Breast epithelium (tissue), 4 donors: ENCODE measurements at places on chromosomes 6 and 20. TPM values are rescaled to one million over a fixed set of nuclear protein-coding genes. Genes with fewer than 3 reads are reported as not detected.
A peak's percentile ranks its signal among the peaks of the same experiment; 100 is the strongest.

The PI3 gene
- 5.9 TPM for total RNA-seq

The STX11 gene
- total RNA-seq: 22.8 TPM

The SMLR1 gene
- not detected for total RNA-seq

The BPI gene
- 0.59 TPM for total RNA-seq

The FRS3 gene
- 3.5 TPM for total RNA-seq

The RBPJL gene
- not detected for total RNA-seq

The SLC22A2 gene
- not detected for total RNA-seq

The RSPH4A gene
- total RNA-seq: 1.3 TPM

The POPDC3 gene
- total RNA-seq: 0.98 TPM

GRCh38 chr6:125217369-125217768 is 63.8 kb downstream of the TPD52L1 start:
- H3K4me1 ChIP-seq: no peaks in the 10 kb centered on the region
- no peaks in the 10 kb centered on the region for H3K27me3 ChIP-seq
- DNase-seq: no peak
- H3K4me3 ChIP-seq: no peak overlapping the region
- H3K27ac ChIP-seq: no peak overlapping the region
- no peaks in the 10 kb centered on the region for H3K36me3 ChIP-seq

GRCh38 chr6:170007468-170008293 is 256.3 kb downstream of the ERMARD start:
- H3K4me3 ChIP-seq: no peak overlapping the region
- H3K36me3 ChIP-seq: no peaks in the 10 kb centered on the region
- H3K4me1 ChIP-seq: peaks cover 6% of the 10 kb centered on the region
- H3K27me3 ChIP-seq: no peaks in the 10 kb centered on the region

GRCh38 chr6:152167641-152168603 is 360.4 kb downstream of the ESR1 start:
- H3K27me3 ChIP-seq: no peaks in the 10 kb centered on the region
- H3K4me3 ChIP-seq: no peak overlapping the region
- no peaks in the 10 kb centered on the region for H3K36me3 ChIP-seq
- no peaks in the 10 kb centered on the region for H3K4me1 ChIP-seq

GRCh38 chr20:50821994-50822393 is 27.1 kb downstream of the BCAS4 start:
- no peak for DNase-seq
- no peak overlapping the region for H3K27ac ChIP-seq
- no peaks in the 10 kb centered on the region for H3K27me3 ChIP-seq
- no peak overlapping the region for H3K4me3 ChIP-seq
- H3K36me3 ChIP-seq: no peaks in the 10 kb centered on the region

- H3K36me3 ChIP-seq: no peaks in the 10 kb centered on the region
- no peaks in the 10 kb centered on the region for H3K4me1 ChIP-seq
- H3K27me3 ChIP-seq: no peaks in the 10 kb centered on the region
- H3K4me3 ChIP-seq: no peak overlapping the region
- no peak overlapping the region for H3K27ac ChIP-seq
Observed at GRCh38 chr6:5285526-5285925, 24.2 kb downstream of the FARS2 start.

DNA sequence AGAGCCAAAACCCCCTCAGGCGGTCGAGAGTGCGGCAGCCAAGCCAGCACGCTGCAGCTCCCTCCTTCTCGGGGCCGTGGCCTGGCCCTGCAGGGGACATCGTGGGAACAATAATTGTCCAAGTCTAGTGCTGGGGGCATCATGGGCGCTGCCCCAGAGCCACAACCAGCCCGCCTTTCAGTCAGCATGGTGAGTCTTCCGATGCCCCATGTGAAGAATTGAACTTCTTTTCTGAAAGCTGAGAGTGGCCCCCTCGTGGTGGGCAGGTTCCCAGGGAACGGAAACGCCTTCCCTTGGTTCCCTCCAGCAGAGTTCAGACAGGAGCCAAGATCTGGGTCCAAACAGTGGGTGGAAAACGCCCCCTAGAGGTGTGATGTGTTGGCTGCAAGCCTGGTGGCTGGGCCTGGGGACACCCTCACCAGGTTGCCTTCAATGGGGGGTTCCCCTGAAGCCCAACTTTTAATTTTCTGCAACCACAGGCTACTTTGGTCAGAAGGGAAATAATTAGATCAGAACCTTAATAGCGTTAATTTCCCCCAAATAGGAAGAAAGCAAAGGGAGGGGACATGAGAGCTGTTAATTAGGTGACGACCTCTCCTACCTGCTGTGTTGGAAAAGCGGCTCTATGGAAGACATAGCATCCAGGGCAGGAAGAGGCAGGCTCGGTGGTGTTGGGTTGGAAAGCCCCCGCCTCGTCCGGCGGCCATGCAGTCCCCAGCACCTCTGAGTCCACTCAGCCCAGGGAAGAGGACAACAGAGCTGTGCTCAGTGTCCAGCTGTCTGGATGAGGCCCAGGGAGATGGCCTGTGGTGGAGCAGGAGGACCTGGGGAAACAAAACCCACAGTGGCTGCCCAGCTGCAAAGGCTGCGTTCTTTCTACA is 4.7 kb upstream of the MRGBP start:
- peak; percentile 78 for DNase-seq
- H3K4me1 ChIP-seq: no peaks in the 10 kb centered on the region
- no peaks in the 10 kb centered on the region for H3K27me3 ChIP-seq
- H3K36me3 ChIP-seq: no peaks in the 10 kb centered on the region
- H3K27ac ChIP-seq: no peak overlapping the region

- no peak overlapping the region for H3K27ac ChIP-seq
- peaks cover 20% of the 10 kb centered on the region for H3K27me3 ChIP-seq
- no peak overlapping the region for H3K4me3 ChIP-seq
- no peaks in the 10 kb centered on the region for H3K36me3 ChIP-seq
- peaks cover 2% of the 10 kb centered on the region for H3K4me1 ChIP-seq
Observed at GRCh38 chr6:44269178-44269920, 901 bp upstream of the TMEM151B start.

GRCh38 chr6:85506441-85507093 is 56.7 kb downstream of the NT5E start:
- H3K36me3 ChIP-seq: peaks cover 3% of the 10 kb centered on the region
- H3K4me3 ChIP-seq: no peak overlapping the region
- no peak overlapping the region for H3K27ac ChIP-seq
- no peaks in the 10 kb centered on the region for H3K4me1 ChIP-seq

DNA sequence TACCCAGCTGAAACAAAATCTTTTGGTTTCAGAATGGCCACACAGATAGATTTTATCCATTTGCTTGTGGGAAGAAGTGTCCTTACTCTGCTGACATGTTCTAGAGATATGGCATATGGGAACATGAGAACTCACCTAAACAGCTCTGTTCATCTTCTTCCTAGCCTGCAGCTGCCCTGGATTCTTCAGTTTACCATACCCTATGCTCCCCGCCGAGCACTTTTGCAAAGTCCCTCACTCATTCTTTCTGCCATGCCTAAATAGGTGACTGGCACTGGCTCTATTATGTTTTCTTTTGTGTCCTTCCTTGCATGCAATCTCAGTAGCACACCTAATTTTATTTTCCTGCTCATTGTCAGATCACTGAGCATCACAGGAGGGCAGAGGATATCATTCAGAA is 293.7 kb upstream of the RSPO3 start:
- no peak overlapping the region for H3K27ac ChIP-seq
- H3K4me3 ChIP-seq: no peak overlapping the region
- no peaks in the 10 kb centered on the region for H3K36me3 ChIP-seq
- no peaks in the 10 kb centered on the region for H3K4me1 ChIP-seq
- DNase-seq: no peak

GRCh38 chr6:138393871-138394783 is 9.9 kb upstream of the HEBP2 start:
- no peak overlapping the region for H3K4me3 ChIP-seq
- no peaks in the 10 kb centered on the region for H3K36me3 ChIP-seq
- DNase-seq: no peak
- no peaks in the 10 kb centered on the region for H3K27me3 ChIP-seq

DNA sequence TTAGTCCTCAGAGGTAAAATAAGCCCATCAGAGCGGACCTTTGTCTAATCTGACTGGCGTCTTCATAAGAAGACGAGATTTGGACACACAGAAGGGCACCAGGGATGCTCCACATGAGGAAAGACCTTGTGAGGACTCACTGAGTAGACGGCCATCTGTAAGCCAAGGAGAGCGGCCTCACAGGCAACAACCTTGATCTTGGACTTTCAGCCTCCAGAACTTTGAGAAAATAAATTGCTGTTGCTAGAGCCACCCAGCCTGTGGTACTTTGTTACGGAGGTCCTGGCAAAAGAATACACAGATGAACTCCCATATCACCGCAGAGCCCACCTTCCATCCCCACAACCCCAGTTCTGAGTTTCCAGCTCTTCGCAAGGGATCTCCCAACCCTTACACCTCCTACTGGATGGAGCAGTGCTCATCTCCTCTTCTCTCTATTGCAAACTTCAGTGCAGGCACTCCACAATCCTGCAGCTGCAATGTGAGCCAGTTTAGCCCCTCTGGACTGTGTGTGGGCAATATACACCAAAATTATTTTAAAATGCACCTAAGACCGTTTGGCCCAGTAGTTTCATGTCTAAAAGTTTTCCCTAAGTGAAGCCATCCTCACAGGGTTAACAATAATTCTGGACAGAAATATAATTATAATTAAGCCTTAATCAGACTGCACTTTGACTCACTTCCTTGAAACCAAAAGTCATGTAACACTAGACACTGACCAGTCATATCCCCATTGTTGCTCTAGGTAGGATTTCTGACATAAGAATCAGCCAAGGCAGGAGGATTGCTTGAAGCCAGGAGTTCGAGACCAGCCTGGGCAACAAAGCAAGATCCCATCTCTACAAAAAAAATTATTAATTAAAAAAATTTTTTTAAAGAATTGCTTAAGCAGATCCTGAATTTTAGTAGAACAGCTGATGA is 8.8 kb upstream of the TRIM31 start:
- H3K4me3 ChIP-seq: no peak overlapping the region
- no peaks in the 10 kb centered on the region for H3K36me3 ChIP-seq
- H3K27me3 ChIP-seq: peaks cover 4% of the 10 kb centered on the region
- no peak for DNase-seq
- no peaks in the 10 kb centered on the region for H3K4me1 ChIP-seq

GRCh38 chr6:18004256-18004985 is 17.0 kb upstream of the KIF13A start:
- H3K27me3 ChIP-seq: no peaks in the 10 kb centered on the region
- H3K4me1 ChIP-seq: no peaks in the 10 kb centered on the region
- DNase-seq: no peak
- no peaks in the 10 kb centered on the region for H3K36me3 ChIP-seq

DNA sequence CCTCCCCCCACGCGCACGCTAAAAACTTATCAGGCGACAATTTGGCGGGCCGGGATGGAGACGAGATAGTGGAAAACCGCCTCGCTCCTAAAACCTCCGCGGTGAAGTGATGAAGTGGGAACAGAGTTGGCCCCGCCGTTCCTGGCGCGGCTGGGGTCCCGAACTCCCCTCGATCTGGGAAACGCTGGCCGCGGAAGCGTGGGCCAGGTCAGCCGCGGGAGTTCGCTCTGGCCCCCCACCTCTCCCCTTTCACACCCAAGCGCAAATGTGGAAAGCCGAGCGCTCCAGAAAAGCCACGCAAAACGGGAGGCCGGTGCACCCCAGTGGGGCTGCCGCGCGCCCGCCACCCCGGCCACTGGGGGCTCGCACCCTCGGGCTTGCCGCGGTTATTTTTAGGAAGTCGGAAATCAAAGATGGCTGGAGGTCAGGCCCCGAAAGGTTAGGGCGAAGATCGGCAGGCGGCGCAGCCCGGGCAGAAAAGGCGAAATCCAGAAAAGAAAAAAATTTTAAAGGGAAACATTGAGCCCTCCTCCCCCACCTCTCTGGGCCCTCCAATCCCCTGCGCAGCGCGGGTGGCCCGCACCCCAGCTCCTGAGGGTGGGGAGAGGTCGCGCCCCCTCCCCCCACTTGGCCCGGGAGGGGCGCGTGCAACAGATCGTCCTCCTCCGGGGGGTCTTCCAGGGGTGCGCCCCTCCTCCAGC is 1.0 kb downstream of the SALL4 start:
- no peak for DNase-seq
- no peaks in the 10 kb centered on the region for H3K27me3 ChIP-seq
- peaks cover 17% of the 10 kb centered on the region for H3K4me1 ChIP-seq
- no peaks in the 10 kb centered on the region for H3K36me3 ChIP-seq
- no peak overlapping the region for H3K27ac ChIP-seq

- H3K4me3 ChIP-seq: peak overlapping the region; percentile 87
- no peaks in the 10 kb centered on the region for H3K27me3 ChIP-seq
- DNase-seq: peak; percentile 53
- H3K27ac ChIP-seq: peak overlapping the region; percentile 100
- H3K4me1 ChIP-seq: peaks cover 6% of the 10 kb centered on the region
Observed at GRCh38 chr20:50189681-50190250, 864 bp upstream of the CEBPB start.

DNA sequence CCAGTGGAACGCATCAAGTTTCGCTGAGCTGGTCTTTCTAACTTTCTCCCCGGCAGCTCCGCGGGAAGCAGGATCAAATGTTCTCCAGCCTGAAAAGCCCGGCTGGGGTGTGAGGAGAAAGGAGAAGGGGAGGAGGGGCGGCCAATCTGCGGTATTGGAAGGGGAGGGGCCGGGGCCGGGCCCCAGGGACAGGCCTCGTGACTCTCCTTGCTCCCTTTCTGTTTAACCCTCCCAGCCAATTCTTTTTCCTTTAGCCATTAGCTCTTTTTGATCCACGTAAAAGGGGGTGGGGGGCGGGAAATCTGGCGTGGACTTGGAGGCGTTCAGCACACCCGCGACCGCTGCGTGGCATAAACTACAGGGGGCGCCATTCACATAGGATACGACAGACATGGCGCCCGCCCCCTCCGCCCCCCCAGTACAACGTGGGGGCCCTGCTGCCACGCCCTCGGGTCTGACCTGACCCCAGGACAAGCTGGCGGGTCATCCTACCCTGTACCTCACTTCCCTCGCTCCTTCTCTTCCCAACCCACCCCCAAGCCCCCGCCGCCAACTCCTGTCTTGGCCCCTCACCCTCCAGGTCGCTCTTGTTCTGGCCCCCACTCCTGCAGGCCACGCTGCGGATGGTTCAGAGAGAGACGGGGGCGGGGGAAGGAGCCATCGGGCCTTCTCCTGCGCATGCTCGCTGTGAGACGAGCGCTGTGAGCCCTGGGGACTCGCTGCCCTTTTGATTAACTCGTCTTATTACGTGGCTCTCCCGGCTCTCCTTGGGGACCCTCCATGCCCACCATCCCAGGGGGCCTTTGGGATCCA is 7.8 kb upstream of the MDGA1 start:
- DNase-seq: peak; percentile 65
- H3K27me3 ChIP-seq: no peaks in the 10 kb centered on the region
- no peaks in the 10 kb centered on the region for H3K4me1 ChIP-seq
- H3K36me3 ChIP-seq: no peaks in the 10 kb centered on the region

- no peak overlapping the region for H3K27ac ChIP-seq
- H3K4me3 ChIP-seq: peak overlapping the region; percentile 60
- H3K27me3 ChIP-seq: peaks cover 58% of the 10 kb centered on the region
- DNase-seq: no peak
Observed at GRCh38 chr20:63495741-63496595, 2.9 kb downstream of the EEF1A2 start.

DNA sequence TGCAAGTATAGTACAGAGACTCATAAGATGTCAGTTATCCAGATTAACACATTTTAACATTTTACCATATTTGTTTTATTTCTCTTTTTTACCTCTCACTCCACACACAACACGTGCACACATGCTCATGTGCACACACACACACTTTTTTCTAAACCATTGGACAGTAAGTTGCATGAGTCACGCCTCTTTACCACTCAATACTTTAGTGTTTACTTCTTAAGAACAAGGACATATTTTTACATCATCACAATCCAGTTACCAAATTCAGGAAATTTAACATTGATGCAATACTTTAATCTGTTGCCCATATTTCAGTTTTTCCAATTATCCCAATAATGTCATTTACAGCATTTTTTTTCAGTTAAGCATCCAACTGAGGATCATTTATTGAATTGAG is 109.0 kb downstream of the RIN2 start:
- H3K4me1 ChIP-seq: no peaks in the 10 kb centered on the region
- no peaks in the 10 kb centered on the region for H3K36me3 ChIP-seq
- DNase-seq: no peak
- H3K27ac ChIP-seq: no peak overlapping the region
- H3K27me3 ChIP-seq: no peaks in the 10 kb centered on the region
